ENCODE measurements at places on chromosomes 12 and 14.

DNA sequence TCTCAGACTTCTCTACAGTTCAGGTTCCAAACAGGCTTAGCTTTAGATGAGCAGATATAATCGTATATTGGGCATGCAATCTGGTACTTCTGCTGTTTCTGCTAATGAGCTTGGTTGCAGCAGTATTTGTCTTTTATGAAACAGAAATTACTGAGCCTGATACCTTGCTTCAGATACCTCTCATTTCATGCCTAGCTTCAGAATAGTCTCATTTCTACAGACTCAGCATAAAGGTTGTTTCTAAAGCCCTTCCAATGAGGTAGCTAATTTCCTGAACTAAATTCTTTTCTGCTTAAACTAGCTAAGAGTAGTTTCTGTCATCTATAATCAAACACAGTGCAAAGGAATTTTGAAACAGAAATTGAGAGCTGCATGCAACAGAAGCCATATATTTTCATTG, 275.0 kb upstream of the KITLG start:
- no peak for DNase-seq

DNA sequence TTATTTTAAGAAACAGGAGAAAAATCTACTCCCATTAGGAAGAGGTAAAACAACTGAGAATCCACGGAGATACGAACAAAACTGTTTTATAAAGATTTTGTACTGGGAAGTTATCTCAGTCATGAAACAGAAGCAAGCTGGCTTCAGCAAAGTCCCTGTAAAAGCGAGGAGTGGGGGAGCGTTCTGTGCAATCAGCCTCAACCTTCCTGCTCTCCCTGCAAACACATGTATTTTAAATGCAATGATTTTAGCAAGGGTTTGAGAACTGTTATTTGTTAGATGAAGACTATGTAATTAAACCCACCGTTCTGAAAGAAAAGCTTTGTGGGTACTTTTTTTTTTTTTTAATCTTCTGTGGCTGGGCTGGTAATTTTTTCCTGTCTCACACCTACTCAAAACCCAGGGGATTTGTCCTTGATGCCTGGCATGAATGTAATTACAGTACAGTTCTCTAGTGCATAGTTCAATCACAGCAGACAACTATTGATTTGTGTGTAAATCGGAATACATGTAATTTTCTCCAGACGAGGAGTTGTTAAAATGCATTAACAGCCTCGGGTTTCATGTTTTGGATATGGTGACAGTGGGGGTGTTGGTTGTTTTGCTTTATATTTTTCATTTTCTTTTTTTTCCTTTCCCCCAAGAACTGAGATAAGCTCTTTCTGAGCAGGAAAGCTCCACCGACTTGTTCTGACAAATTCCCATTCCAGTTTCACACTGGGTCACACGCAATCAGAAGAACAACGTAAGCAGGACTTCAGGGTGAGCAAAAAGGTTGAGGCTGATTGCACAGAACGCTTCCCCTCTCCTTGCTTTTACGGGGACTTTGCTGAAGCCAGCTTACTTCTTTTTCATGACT, 153.6 kb downstream of the PHLDA1 start:
- no peak for DNase-seq

DNA sequence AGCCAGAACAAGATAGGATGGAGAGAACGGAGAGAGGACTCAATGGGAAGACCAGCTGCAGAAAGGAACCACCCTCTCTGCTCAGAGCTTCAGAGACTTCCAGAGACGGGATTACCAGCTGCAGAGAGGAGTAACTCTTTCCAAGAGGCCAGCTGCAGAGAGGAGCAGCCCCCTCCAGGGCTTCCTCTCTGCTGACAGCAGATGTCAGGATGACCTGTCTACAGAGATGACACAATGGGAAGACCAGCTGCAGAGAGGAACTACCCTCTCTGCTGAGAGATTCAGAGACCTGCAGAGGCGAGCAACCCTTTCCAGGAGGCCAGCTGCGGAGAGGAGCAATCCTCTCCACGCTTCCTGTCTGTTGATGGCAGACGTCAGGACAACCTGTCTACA, 61.8 kb downstream of the KLRG1 start:
- no peak for DNase-seq

- DNase-seq, result no peak
Measured at GRCh38 chr12:72511906-72512305, 239.7 kb downstream of the TRHDE start.

- peak; percentile 95 for DNase-seq
Measured at GRCh38 chr14:65412032-65412846, at the start of gene FUT8. TSS of gene FUT8 (plus strand) at chr14:65412730. CDS start at chr14:65561564, 148,834 bp downstream.

DNA sequence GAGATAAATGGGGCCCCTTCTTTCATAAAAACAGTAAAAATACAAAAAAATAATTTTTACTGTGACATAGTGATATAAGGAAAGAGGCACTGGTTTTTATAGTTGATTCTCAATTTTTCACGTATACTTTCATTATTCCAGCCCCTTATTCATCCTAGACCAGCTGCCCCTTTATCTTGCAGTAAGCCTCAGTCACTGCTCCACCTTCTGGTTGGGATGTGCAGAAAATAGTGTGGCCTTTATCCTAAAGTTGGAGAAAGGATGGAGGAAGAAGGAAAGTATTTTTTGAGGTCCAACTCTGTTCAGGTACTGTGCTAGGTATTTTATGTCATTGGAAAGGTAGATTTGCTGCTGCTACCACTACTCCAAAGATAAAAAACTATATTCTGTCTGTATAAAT, 172.7 kb downstream of the ANO6 start:
- DNase-seq, result no peak

All from stimulated activated CD8-positive, alpha-beta memory T cell treated with anti-CD3 and anti-CD28 coated beads, Interleukin-4, amount 100 ng/mL, for 48 hours (primary cell).